ENCODE measurements at places on chromosomes 4 and X.

- no peak for DNase-seq
These were observed 267.9 kb upstream of the SLC7A11 start for GRCh38 chr4:138510053-138510452.

- DNase-seq = no peak
These were observed 34.5 kb upstream of the UCP1 start for GRCh38 chr4:140603286-140603685.

DNA sequence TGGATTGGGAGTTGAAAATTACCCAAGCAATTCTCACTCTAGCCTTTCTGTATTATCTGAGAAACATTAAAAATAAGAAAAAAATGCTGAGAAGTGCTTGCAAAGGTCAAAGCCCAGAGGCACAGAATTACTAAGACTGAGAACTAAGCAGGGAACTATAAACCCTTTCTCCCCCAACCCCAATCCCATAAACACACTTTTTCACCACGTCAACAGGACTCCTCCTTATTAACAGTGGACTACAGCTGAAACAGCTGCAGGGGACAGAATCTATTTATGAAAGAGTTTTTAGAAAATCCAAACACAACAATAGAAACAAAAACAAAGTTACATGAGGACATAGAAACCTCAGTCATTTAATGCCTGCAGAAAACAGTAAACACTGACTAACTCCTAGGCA lies 984.1 kb downstream of the TRAM1L1 start:
- DNase-seq = no peak

- no peak for DNase-seq
These were observed 13.3 kb downstream of the STARD8 start for GRCh38 chrX:68660746-68661145.

DNA sequence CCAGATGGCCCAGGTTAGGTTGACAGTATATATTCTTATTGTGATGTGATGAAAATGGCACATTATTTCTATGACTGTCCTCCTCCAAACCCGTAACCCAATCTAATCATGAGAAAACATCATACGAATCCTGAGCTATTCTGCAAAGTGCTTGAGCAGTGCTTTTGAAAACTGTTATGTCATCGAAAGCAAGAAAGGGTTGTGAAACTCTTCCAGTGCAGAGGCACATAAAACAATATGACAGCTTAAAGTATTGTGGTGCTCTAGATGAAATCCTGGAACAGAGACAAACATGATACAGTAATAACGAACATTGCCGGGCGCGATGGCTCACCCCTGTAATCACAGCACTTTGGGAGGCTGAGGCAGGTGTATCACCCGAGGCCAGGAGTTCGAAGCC lies 1648.0 kb downstream of the STIM2 start:
- no peak for DNase-seq

DNA sequence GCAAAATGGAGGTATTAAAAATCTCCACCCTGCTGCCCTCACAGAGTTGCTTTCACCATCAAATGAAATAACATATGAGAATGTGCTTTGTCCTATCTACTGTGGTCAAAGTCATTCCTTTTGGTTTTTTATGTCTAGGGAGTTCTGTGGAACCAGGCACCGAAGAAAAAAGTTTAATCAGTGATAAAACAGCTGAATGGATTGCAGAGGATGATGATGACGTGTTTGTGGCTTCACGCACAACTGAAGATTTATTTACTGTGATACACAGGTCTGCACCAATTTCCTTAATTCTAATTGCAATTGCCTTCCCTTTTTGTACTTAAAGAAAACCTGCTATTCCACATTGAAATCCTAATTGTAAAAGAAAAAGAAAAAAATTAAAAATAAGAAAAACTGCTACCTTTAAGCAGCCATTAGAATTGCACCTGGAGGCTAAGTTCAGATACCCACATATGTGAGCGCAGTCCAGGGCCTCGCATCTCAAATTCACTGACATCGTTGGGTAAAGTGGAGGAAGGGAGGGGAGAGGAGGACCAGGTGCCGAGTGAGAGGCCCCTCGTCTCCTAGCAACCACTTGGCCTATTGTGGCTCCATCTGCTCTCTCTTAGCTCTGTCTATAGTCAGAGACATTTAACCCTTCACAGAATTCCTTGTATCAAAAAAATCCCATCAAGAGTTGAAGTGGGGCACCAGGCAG lies 10.5 kb upstream of the RTL5 start:
- DNase-seq = no peak

GRCh38 chr4:121510341-121510874 lies 129.6 kb upstream of the QRFPR start:
- DNase-seq = no peak

- DNase-seq = no peak
These were observed 118.3 kb upstream of the PDE5A start for GRCh38 chr4:119746951-119747350.

DNA sequence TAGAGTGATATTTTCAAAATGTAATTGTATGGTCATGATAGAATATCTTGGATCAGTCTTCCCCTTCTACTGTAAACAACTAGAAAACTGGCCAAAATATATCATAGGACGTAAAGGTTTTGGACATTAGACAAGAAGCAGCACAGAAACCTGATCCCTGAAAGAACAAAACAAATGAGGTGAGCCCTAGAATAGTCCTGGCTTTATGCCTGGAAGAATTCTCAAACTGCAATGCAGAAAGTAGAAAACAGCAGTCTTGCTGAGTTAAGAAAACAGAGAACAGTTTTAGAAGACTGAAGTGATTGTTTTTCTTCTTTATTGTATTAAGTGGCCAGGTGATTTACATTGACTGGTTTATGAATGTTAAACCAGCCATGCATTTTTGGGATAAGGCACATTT lies 19.5 kb downstream of the NSUN7 start:
- no peak for DNase-seq

DNA sequence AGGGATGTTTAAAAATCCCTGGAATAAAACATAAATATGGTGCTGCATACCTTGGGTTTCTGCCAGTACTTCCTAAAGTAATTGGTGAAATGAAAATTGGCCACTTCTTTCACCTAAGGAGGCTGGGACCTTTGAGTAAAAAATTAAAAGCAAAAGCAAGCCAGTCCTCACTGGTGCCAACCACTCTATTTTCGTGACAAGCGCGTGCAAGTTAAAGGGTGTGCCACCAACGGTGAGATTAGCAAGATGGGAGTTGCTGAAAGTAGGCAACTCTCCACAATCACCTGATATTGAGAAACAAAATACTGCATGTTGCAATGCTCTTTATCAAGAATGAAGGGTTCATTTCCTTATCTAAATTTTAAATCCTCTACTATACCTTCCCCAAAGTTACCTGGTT lies 19.7 kb upstream of the RTL9 start:
- no peak for DNase-seq

- DNase-seq = no peak
These were observed 78.3 kb upstream of the UNC5C start for GRCh38 chr4:95627024-95627605.

- DNase-seq = no peak
These were observed 84.4 kb upstream of the STK26 start for GRCh38 chrX:131938749-131939148.

DNA sequence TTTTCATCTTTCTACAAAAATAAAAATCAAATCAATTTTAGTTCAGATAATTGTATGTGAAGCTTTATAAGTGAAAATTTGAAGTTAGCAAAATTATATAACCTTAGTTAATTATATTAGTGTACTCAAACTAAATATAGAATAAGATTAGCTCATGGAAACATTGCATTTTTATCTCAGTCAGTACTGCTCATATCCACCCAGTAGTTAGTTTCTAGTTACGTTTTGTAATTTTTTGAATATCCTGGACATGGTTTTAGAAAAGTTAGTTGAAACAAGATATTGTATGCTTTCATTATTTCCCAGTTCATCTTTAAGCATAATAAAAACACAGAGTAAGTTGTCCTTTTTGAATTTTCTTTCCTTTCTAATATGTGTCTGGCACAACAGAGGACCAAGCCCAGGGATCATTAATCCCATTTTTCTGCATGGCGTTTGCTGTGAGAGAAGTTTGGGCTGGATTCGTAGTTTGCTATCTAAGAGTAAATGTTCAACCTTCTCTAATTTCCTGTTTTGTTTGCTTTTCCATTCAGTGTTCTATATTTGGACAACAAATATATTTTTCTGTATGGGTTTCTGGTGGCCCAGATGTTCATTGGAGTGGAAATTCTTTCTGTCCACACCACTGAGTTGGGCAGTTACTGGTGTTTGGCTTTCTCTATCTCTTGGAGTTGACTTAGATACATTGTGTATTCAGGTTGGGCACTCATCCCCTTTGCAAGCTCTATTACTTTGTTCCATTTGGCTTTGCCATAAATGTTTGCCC lies 12.1 kb downstream of the TBL1X start:
- DNase-seq = no peak

- DNase-seq = no peak
These were observed 1520.7 kb downstream of the ARAP2 start for GRCh38 chr4:34723605-34724004.

DNA sequence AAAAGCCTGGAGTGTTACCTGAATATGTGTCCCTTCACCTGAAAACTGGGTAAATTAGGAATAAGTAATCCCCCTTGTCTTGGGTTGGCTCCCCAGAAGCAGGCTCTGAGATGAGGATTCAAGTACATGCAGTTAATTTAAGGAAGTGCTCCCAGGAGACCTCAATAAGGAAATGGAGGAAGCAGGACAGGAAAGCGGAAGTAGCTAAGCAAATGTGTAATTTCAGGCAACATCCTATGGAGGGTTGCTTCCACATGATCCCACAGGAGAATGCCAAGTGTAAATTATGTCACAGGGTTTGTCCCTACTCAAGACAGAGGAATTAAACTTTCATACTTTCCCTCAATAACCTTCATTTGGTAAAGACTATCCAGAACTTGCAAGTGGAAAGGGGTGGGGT lies 48.1 kb upstream of the ARHGEF6 start:
- no peak for DNase-seq

DNA sequence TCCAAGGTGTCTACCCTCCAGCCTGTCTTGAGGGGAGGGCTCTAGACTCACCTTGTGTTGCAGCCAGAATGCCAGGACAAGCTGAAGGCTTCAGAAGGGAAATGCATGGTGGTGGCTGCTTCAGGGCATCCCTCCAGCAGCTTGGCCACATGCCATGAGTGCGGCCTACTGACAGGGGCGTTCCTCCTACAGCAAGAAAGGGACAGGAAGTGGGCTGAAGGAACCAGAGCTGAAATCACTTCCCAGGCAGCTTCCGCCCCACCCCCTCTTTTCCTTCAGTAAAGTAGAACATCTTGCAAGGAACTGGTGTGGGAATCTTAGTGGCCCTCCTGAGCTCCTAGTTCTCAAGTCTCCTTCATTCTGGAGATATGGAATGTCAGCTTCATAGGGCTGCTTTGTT lies 167.5 kb upstream of the DGKK start:
- no peak for DNase-seq

DNA sequence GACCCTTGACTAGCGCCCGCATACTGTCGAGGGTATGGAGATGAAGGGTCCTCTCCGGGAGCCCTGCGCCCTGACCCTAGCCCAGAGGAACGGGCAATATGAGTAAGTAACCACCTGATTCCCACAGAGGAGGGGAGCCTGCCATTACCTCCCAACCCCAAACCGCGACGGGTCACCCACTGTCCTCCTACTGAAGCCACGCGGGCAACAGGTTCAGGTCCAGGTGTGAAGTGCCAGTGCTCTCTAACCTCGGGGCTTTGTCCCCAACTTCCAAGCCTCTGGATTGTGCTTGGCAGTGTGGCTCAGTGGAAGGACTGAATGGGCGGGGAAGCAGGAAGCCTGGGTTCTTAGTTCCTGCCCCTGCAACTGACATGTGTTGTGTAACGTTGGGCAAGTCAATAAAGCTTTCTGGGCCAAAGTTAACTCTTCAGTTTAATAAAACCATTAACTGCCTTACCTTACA lies 694 bp downstream of the OCRL start:
- no peak for DNase-seq

DNA sequence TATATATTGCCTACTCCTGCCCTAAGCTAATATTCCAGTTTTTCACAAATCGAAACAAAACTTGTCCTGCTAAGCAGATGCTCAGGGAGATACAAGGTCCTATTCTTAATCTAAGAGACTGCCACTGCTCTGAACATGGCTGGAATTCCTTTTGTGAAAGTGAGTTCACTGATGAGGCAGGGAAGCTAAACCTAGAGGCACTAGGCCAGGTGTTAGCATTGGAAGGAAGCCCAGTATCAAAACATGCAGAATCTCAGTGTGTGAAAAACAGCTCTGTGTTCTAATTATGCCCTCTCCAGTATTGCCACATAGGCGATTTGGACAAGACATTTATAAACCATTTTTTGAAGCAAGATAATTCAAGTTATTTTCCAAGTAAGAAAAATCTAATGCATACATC lies 47.6 kb downstream of the ABCG2 start:
- DNase-seq = no peak

DNA sequence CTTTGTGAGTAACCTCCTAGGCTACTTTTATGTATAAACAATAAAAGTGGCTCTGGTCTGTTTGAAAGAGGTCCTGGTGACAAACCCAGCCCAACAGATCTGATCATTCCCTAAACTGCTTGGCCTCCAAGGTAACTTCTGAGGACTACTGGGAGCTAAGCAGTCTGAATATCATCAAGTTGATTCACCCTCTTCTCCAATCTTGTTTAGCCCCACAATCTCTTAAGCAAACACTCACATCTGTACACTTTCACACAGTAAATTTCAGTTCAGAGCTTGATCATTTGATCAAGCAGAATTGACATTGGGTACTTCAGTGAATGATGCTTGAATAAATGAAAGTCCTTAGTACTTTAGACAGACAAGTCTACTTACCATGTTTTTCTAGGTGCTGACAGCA lies 74.7 kb downstream of the HCCS start:
- DNase-seq = no peak

GRCh38 chr4:156901871-156902270 lies 69.7 kb downstream of the PDGFC start:
- DNase-seq = no peak

- no peak for DNase-seq
These were observed 621.5 kb upstream of the HTR2C start for GRCh38 chrX:113962343-113962742.

GRCh38 chr4:89814362-89814761 lies 22.6 kb downstream of the SNCA start:
- DNase-seq = no peak

GRCh38 chr4:69984030-69984443 lies 11.7 kb upstream of the STATH start:
- DNase-seq = no peak

- DNase-seq = no peak
These were observed 180.7 kb upstream of the PGRMC2 start for GRCh38 chr4:128468123-128468989.

GRCh38 chr4:146511381-146511780 lies 10.4 kb downstream of the SLC10A7 start:
- no peak for DNase-seq

- no peak for DNase-seq
These were observed 311.5 kb downstream of the TENM3 start for GRCh38 chr4:182554736-182555135.

Measured in activated T-cell treated with anti-CD3 and anti-CD28 coated beads for 4 hours (primary cell).